Activated T-helper 1 cell treated with anti-CD3 and anti-CD28 coated beads, Interleukin-2, amount 50 U/mL, for 16 hours (primary cell): ENCODE measurements at places on chromosomes 11 and 22.

DNA sequence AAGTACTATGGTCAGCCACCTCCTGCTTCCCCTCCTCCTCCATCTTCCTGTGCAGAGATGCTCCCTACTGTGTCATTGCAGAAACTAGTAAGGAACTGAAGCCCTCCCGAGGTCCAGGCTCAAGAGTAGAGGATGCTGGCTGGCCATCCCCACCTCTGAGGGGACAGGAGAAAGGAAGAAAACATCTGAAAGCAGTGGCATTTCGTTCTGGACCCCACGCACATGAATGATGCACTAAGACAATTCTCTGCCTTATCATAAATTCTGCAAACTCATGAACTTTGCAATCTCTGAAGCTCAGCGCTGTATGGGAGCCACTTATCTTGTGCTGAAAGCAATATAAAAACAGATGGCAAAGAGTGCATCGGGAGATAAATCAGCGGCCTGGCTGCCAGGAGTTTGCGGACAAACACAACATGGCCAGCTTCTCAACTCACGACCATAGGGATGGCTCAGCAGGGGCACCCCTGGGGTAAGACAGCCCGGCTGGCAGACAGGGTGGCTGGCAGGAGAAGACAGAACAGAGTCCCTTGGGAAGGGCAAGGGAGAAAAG lies 306.4 kb downstream of the NXPE2 start:
- no peak for DNase-seq

DNA sequence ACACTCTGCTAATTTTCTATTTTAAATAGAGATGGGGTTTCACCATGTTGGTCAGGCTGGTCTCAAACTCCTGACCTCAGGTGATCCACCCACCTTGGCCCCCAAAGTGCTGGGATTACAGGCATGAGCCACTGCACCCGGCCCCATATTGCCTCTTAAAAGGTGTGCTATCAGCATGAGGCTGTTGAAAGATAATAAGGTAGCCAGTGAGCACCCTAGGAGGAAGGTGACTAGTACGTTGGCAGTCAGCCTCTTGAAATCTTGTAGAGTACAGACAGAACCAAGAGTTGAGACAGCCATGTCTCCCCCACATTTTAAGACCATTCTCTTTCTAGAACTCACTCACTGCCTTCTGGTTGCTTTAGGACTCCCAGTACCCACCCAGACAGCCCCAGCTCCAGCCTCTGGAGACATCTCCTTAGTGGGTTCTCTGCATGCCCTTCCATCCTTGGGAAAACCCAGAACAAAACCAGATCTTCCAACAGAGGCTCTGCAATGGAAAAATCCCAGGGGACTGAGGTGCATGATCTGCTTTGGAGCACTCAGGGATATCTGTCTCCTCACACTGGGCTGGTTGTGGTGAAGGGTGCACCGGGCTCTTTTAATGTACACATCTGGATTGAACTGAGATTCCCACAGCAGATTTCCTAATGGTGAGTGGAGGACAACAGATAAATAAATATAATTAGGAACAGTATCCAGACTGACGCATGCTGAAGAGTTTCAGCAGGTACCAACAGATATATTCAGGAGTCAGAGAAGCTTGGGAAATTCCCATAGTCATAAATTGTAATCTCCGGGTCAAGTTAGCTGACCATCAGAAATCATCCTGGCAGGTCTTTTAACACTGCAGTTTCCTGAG lies 49.4 kb downstream of the LRRC74B start:
- no peak for DNase-seq

DNA sequence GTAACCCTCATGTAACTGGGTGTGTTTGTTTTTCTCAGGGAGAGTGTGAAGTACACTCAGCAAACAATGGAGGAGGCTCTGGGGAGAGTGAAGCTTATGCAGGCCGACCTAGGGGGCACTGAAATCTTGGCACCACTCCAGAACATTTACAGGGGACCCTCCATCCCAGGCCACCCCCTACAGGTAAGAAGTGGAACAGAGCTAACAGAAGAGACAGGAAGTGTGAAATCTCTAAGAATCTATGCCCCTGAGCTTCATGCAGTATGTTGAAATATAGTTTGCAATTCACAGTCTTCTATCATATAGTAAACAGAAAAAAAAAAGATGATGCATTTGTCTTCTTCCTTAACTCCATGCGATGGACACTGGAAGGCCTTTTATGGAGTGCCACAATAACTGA lies 8.4 kb downstream of the VWA5A start:
- no peak for DNase-seq

- DNase-seq, result no peak
Observed at GRCh38 chr11:2885017-2885677, 428 bp downstream of the CDKN1C start.

DNA sequence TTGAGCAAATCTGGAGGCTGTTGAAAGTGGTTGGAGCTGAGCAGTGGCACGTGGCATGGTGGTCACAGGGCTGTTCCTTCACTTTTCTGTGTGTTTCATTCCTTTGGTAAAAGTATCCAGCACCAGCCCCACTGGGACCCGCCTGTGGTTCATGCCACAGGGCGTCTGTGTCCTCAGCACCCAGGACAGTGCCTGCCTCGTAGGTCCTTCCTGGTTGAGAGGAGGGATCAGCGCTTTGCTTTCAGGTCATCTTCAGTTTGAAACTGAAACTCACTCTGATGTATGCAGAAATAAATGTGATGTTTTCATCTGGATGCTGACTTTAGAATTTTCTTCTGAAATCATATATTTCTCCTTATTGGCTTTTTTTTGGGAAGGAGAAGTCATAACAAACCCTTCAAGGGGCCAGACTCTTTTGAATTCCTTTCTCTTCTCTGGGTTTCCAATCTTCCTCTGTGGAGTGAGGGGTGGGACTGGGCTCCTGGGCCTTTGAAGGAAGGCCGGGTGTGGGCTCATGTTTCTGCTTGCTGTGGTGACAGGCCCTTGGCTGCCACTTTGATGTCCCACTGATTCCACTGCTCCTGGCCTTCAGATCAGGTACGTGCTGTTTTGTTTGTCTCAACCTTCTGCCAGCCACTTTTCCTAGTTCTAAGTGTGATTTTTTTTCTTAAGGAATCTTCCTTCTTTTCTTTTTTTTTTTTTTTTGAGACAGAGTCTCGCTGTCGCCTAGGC lies 26.2 kb downstream of the TBC1D22A start:
- no peak for DNase-seq

DNA sequence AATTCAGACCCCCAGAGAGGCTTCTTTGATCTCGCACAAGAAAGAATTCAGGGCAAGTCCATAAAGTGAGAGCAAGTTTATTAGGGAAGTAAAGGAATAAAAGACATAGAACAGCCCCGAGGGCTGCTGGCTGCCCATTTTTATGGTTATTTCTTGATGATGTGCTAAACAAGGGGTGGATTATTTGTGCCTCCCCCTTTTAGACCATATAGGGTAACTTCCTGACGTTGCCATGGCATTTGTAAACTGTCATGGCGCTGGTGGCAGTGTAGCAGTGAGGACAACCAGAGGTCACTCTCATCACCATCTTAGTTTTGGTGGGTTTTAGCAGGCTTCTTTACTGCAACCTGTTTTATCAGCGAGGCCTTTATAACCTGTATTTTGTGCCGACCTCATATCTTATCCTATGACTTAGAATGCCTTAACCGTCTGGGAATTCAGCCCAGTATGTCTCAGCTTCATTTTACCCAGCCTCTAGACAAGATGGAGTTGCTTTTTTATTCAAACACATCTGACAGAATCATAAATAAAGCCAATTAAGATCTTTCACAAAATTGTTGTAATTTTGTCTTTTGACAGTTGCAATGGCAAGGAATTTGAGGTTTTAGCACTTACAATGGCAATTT lies 7.6 kb downstream of the DDIAS start:
- DNase-seq, result no peak

GRCh38 chr11:93072229-93072914 lies 102.9 kb downstream of the MTNR1B start:
- no peak for DNase-seq

GRCh38 chr11:21465203-21465602 lies 727.7 kb upstream of the ANO5 start:
- DNase-seq, result no peak

DNA sequence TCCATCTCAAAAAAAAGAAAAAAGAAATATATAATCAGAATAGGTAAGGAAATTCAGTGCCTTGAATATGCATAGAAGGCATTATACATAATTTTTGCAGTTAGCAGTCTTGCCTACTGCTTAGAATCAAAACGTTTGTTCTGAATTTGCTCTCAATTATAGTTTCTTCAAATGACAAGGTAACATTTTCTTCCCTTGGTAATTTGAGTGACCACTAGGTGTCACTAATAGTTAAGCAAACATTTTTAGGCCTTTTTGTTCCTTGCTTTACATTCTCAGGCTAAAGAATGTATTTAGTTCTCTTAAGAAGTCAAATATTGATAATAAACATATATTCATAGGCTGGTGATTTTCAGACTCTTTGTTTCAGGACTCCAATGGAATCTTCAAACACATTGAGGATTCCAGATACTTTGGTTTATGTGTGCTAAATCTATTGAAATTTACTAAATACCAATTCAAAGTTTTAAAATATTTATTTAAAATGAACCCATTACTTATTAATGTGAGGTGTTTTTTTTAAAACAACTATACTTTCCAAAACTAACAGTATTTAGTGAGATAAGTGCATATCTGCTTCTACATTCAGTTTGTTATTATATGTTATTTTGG lies 55.0 kb upstream of the DEPDC7 start:
- DNase-seq, result no peak

- DNase-seq, result peak; percentile 45
Observed at GRCh38 chr22:40325315-40325714, 21.0 kb upstream of the ADSL start.

DNA sequence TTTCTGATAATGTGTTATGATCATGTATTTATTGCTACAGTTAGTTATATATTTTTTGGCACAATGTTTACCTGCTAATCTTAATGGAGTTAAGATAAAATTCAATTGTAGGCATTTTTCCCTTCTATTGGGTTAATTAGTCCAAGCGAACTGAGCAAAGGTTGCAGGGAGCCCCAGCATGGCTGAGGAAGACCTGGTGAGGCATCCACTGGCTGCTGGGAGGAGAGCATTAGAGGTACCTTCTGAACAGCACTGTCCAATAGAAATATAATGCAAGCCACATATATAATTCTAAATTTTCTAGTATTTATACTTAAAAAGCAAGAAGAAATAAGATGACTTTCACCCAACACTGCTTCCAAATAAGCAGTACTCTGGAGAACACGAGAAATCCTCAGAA lies 689 bp upstream of the TMEM126A start:
- no peak for DNase-seq

- no peak for DNase-seq
Observed at GRCh38 chr11:119505861-119506260, 82.9 kb upstream of the THY1 start.

GRCh38 chr22:46149512-46150033 lies 753 bp upstream of the PPARA start:
- DNase-seq, result no peak

DNA sequence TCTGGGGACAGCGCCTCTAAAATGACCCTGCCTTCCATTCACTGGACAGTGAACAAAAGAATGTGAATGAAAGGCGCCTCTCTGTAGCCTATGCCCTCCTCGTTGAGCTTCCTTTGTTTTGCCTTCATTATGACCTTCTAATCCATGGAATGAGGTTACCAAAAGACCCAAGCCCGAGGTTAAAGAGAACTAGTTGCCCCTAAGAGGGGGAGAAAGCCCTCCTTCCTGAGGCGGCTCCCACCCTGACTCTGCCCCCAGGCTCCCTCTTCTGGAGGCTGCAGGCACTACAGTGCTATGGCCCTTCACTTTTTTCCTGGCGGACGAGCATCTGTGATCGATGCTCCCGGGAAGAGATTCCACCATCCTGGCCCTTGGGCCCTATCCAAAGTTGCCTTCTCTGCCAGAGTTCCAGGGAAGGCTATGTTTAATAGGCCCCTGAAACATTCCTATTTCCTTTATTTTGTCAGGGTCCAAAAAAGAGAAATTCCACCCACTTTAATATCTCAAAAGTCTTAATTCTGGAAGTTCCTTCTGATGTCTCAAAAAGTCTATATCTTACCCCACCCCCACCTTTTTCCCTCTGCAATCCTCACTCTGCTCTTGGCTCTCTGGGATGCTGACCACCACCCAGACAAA lies 147.3 kb downstream of the FEZ1 start:
- no peak for DNase-seq

GRCh38 chr22:43109921-43110443 lies 568 bp upstream of the BIK start:
- no peak for DNase-seq

DNA sequence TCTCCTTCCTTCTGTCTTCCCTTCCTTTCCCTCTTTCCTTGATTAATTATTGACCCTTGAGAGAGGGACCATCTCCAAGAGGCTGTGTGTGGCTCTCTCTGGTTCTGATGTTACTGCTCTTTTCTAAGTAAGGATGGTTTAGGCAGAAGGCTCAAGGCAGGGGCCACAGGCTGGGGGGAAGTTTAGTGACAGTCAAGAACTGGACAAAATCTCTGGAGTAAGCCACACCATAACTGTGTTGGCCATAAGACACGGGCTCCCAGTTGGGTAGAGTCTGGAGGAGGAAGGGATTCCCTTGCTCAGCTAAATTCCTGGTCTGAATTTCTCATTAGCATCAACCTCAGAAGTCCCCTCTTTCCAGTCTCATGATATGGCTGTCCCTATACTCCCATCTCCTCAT lies 74.7 kb downstream of the BUD13 start:
- DNase-seq, result no peak
